ENCODE measurements at places on chromosomes 16 and 17.
A peak's percentile ranks its signal among the peaks of the same experiment; 100 is the strongest.

DNA sequence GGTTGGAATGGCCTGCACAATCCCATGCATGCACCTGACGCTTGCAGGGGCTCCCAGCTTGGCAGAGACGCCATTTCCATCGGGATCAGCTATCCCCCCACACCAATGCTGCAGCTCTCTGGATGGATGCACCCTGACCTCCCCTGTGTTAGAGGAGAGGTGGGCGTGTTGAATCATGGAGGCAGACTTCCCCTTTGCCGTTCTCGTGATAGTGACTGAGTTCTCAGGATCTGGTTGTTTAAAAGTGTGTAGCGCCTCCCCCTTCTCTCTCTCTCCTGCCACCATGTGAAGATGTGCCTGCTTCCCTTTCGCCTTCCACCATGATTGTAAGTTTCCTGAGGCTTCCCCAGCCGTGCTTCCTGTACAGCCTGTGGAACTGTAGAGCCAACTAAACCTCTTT lies 17.8 kb upstream of the KCNH6 start:
- DNase-seq, result no peak

DNA sequence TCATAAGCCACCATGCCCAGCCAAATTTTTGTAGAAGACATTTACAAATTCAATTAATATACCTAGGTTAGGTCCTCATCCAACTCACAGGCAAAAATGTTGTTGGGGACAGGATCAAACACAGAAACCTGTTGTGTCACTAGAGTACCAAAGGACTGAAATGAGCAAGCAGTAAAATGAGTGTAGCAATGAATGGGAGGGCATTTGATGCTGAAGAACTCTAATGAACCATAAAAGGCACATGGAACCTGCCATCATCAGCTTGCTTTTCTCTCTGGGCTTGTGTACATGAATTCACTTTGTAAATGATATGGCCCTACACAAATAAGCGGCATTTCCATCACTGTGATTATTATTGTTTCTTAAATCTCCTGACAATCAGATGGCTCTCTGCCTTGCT lies 17.8 kb downstream of the USP31 start:
- DNase-seq, result no peak

DNA sequence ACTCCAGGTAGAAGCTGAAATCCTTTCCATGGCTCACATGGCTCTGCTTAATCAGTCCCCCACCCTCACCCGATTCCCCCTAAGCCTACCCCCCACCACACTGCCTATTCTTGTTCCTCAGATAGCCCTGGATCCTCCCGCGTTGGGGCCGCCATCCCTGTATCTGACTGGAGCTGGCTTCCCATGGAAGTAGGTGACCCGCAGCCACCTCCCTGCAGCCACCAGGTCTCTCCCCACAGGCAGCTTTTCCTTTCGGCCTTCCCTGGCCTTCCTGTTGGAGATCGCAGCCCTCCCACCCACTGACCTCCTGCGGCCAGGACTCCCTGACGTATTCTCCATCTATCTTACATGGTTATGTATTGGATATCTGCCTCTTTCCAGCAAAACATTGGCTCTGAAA lies 82.3 kb upstream of the MED9 start:
- no peak for DNase-seq

- DNase-seq, result no peak
These were observed 48.2 kb upstream of the MEIOC start for GRCh38 chr17:44607836-44608690.

- DNase-seq, result no peak
These were observed 21.8 kb upstream of the GNG13 start for GRCh38 chr16:822174-822908.

DNA sequence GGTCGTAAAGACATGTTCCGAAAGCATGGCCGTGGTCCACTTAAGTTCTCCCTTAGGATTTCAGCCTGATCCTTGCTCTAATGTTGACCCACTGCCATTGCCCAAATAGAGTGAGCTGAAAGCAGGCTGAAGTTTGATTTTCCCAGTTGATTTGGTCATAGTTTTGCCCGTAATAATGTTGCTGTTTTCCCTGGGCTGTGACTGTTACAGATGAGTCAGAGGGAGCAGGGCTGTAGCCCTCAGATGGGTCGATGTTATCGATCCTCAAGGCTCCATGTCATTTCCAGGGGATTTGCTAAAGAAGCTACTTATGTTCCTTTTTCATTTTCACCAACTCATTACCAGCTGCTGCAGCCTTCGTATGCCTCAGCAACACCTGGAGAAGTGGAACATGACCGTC lies 169.0 kb upstream of the ZFHX3 start:
- DNase-seq, result no peak

DNA sequence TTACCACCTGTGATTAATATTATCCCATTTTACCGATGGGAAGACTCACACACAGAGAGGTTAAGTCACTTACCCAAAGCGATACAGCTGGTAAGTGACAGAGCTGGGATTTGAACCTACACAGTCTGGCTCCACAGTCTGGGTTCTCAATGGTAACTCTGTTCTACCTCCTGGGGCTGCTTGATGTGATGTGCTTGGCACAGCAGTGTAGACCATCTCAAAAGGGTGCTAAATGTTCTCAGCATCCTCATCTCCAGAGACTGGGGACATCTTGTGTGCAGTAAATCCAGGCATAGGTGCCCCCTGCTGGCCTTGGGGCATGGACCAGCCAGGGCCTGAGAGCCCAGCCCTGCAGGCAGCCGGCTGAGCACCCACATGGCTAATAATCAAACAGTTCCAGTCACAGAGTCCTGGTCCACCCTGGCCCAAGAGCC lies 15.4 kb upstream of the KATNB1 start:
- DNase-seq, result peak; percentile 26

DNA sequence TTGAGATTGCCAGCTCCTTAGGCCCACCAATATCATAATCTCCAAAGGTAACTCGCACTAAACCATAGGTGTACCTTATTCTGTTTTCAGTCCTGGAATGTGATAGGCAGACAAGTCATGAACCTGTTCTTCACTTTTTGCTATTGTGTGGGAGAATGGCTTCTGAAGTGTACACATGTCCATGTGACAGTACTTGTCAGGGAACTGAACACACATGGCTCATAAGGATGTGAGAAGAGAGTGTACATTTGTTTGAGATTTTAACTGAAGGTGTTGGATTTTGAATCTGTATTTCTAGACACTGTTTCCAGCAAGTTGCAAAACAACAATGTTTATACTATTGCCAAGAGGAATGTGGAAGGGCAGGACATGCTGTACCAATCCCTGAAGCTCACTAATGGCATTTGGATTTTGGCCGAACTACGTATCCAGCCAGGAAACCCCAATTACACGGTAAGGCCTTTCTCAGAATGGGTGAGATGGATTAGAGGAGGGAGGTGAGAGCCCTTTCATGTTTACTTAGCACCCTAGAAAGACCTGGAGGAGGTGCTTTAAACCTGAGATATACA lies 14.5 kb upstream of the RASL10B start:
- DNase-seq, result no peak

- DNase-seq, result no peak
These were observed 38.2 kb downstream of the KSR1 start for GRCh38 chr17:27494192-27495091.

- no peak for DNase-seq
These were observed 2.4 kb upstream of the TEKT3 start for GRCh38 chr17:15343749-15344148.

GRCh38 chr17:49522357-49522890 lies 27.3 kb downstream of the NGFR start:
- DNase-seq, result no peak

DNA sequence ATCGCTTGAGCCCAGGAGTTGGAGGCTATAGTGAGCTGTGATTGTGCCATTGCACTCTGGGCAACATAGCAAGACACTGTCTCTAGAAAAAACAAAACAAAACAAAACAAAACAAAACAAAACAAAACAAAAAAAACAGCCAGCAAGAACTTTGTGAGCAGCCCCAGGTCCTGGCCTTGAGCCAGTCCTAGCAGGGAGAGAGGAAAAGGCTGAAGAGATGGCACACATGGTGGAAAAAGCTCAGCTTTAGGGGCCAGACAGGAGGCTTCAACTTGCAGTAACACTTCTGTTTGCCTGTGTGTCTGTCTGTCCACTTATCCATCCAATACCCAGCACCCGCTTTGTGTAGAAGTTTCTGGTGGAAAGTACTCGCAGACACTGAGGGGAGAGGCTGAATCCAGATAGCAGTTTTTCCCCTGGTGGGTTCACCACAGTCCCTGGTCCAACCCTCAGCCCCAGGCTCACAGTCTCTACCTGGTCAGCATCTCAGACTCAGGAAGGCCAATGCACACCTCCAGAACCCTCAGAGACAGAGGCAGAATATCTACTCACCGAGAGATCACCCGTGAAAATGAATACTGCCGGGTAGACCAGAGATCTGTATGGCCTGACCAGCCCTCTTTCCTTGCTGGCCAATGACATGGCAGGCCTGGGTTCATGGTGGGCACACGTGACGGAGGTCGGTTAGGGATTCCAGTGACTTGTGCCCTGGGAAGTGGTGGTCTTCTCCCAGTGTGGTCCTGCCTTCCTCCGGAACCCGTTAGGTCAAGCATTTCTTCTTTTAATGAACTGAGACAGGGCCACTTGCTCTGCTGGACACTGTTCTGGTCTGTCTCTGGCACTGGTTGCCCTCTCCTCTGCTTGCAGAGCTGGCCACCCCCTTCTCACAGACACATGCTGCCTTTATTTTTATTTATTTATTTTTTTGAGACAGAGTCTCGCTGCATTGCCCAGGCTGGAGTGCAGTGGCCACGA lies 79.5 kb upstream of the DNAJA2 start:
- no peak for DNase-seq

- DNase-seq, result no peak
These were observed 6.5 kb upstream of the UBB start for GRCh38 chr17:16374146-16374938.

DNA sequence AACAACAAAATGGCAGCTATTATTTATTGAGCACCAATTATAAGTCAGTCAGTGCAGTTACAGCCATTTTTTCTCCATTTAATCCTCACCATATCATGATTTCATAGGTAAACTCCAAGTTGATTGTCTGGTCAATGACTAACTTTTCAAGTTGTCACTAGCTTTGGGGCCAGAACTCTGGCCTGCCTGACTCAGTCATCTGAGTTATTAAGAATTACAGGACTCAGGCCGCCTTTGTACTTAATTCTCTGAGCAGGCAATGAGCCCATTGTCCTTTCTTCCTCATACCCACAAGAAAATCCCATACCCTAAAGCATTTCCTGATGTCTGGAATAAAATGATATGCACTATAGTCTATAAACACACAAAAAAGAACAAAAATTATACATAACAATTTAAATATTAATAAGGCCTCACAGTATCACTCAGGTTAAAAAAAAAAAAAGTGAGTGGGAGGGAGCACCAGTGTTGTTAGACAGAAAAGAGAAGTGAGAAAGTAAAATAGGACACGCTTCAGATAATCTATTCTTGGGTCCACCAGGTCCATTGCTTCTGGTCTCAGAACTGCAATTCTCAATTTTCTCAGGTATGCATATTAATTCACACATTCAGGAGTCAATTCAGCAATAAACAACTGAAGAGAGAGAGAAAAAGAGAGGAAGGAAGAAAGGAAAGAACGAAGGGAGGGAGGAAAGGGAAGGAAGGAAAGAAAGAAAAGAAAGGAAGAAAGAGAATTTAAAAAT lies 70.2 kb downstream of the SPAG9 start:
- DNase-seq, result no peak

DNA sequence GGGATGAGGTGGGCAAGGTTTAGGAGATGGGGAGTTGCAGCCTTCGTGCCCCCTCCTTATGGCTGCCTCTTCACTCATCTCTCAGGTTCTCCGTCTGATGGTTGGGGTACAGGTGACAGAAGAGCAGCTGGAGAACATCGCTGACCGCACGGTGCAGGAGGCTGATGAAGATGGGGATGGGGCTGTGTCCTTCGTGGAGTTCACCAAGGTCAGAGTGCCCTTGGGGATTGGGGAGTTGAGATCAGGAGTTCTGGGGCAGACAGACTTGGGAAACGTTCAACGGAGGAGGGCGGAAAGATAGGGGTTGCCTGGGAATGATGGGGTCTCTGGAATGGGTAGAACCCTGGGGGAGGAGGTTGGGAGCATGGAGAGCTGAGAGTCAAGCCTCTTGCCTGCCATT lies 2.3 kb downstream of the CHP2 start:
- DNase-seq, result no peak

DNA sequence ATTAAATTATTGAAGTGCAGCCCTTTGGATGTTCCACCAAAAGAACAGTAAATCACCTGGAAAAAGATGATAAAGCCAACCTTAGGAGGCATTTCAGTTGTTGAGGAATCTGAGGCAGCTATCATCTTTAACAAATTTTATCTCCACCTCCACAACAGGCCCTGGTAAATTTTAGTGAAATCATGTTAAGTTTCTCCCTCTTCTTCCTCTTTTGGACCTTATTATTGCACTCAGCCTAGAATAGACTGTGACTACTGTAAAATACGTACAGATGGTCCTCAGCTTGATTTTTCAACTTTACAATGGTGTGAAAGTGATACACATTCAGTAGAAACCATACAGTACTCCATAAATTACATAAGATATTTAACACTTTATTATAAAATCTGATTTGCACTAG lies 90.3 kb downstream of the USP32 start:
- no peak for DNase-seq

DNA sequence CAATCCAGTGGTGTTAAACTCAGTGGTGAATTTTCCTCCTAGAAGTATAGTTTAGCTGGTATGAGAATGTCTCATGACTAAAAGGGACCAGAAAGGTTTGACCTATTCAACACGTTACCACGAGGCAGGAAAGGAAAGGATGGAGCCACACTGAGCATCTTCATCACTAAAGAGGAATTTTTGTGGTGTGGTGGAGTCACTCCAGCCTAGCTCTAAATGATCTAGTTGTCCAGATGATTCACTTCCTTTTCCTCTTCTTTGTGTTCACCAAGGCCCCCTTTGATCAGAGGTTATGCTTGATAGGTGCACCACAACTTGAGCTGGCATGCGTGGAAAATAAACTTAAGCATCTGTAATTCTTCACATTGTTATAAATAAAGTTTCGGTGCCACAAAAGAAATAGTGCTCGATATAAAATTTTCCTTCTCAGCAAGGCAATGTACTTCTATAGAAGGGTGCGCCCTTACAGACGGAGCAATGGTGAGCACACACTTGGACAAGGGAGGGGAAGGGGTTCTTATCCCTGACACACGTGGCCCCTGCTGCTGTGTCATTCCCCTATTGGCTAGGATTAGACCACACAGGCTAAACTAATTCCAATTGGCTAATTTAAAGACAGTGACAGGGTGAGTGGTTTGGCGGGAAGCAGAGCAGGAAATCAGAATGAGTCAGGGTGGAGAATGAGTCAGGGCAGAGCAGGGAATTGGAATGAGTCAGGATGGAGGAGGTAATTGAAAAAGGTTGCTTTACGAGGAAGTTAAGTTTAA lies 254.6 kb downstream of the HS3ST3A1 start:
- DNase-seq, result no peak

GRCh38 chr17:75637551-75637950 lies 4.3 kb downstream of the SMIM5 start:
- DNase-seq, result no peak

- no peak for DNase-seq
These were observed at the start of gene GJC1 for GRCh38 chr17:44829523-44830358. Gene GJC1 (minus strand): TSS chr17:44830287. CDS start chr17:44805817, 24,470 bp downstream.

GRCh38 chr16:21186326-21186691 lies 25.1 kb downstream of the ZP2 start:
- DNase-seq, result no peak

DNA sequence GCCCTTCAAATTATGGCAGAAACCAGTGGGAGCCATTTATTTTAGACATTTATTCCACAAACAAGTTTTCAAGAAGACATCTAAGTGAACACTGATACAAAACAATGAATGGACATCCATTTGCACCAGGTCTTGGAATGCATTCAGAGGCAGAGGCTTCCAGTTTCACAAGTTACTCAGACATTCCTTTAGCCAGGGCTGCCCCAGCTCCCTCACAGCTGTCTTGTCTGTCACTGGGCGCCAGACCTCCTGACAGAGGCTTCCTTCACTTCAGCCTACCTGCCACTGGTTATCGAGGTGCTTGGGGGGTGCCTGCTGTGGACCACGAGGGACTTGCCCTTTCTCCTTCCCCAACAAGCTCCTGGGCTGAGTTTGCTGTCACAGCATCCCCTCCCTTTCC lies 19.2 kb downstream of the AQP8 start:
- DNase-seq, result no peak

All from thymus (tissue), 14 donors.